ENCODE measurements at places on chromosomes 3 and 15.

- DNase-seq: no peak
Observed at GRCh38 chr15:71191296-71191695, 76.0 kb downstream of the THSD4 start.

DNA sequence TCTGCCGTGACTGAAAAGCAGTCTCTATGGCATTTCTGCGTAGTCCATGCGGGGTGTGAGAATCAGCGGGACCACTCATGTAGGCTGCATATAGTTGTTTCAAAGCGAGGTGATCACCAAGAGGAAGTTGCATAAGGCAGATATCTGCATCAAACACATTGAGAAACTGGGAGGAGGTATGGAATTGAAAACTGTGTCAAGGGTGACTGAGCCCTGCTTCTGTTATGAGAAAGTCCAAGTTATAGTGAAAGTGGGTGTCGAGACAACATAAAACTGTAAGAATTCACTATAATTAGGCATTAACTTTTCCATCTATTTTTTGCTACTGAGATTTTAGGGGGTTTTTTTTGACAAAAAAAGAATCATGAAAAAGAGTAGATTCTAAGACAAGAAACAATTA, 109.3 kb downstream of the ZIC1 start:
- no peak for DNase-seq

DNA sequence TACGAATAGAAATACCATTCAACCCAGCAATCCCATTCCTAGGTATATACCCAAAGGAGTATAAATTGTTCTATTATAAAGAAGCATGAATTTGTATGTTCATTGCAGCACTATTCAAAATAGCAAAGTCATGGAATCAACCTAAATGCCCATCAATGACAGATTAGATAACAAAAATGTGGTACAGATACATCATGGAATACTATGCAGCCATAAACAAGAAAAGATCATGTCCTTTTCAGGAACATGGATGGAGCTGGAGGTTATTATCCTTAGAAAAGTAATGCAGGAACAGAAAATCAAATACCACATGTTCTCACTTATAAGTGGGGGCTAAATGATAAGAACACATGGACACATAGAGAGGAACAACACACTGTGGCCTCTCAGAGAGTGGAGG, 571.9 kb downstream of the RBMS3 start:
- no peak for DNase-seq

- DNase-seq: no peak
Observed at GRCh38 chr3:34256021-34256420, 457.6 kb downstream of the PDCD6IP start.

DNA sequence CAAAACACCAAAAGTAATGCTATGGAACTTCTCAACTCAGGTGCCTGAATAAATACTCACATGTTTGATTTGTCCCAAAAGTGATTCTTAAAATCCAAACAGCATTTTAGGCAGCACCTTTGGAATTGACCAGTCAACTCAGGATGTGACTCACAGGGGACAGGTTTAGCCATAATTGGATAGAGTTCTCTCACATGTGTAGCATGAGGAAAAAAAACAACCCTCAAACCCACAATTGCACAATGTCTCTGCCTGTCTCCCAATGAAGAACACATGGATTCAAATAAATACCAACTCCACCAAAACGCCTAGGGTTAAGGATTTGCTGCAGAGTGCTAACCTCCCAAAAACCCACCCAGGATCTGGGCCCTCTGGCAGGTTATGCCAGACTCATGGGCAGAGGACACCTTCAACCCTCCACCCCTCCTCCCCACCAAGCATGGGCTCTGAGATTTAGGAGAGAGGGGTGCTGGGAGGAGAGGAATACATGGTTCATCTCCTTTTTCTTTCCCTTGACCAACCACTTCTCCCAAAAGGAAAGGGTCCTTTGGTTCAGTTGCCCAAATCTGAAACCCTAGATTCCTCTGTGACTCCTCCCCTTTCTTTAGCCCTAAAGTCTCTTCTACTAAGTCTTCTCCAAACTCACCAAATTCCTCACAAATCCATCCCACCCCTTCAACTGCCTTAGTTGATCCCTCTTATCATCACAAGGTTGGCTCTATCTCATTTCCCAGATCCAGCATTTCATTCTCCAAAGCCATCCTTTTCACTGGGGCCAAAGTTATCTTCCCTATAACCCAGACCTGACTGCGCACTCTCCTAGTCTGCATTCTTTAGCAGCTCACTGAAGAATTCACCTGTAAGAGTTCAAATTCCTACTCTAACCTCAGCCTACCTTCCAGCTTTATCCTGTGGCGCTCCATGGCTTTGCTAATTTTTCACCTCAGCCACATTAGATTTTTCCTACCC, 7.7 kb downstream of the RYK start:
- no peak for DNase-seq

DNA sequence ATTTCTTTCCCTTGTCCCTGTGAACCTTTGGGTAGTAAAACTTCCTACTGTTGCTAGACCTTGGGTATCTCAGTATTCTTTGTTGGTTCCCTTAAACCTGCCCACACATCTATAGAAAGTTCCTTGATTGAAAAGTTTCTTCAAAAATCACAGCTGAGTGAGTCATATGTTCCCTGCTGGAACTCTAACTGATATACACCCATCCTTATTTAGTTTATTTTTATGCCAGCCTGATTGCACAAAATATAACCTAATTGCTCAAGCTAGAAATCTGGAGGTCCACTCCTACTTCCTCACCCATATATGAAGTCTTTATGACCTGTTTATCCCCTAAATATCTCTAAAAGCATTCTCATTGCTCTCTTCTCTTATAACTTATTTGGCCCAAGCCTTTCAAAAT, 13.7 kb upstream of the GJD2 start:
- no peak for DNase-seq

DNA sequence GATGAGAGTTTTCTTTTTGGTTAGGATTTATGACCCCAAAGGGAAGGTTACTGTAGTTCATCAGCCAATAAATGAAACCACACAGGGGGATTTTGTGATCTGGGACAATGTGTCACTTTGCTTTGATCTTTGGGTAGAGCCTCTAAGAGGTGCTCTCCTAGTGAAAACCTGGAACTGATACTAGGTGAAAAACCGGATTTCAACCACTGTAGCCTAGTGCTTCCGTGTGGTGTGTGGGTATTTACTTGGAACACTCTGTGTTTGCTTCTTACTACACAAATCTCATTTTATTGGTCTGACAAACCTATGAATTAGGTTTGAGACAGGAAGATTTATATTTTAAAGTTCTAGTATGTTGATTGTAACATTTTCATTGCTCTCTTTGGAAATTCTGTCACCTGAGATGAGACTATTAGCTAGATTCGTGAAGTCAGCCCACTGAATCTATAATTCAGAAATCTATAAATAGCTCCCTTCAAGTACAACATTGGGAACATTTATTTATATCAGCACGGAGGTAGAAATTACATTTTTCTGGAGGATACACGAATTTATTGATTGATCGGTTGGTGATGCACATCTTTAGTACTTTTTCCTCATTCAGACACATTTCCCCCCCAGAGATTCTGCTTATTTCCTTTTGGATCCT, 119.8 kb downstream of the AKAP13 start:
- DNase-seq: no peak

DNA sequence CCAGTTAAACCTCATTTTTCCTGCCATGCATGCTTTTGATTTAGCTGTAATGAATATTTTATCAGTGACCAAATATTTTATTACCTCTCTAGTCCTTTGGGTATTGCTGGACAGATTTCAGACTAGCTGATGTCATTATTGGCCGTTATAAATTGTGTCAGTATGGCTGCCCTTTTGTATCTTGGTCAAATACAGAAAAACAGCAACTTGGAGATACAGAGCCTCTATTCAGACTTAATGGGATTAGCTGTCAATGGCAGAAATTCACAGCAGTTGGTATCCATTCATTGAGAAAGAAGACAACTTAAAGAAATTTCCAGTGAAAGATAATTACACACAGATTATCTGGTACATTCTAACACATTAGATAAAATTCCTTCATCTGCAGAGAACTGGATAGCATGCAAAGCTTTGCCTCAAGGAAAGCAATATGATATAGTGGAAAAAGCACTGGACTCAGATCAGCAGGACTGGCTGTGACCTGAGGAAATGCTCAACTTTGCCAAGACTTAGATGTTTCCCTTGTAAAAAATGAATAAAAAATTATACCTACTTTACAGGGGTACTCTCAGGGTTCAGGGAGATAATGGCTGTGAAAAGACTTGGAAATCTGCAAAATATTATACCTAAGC, 20.8 kb downstream of the COL6A6 start:
- DNase-seq: no peak

DNA sequence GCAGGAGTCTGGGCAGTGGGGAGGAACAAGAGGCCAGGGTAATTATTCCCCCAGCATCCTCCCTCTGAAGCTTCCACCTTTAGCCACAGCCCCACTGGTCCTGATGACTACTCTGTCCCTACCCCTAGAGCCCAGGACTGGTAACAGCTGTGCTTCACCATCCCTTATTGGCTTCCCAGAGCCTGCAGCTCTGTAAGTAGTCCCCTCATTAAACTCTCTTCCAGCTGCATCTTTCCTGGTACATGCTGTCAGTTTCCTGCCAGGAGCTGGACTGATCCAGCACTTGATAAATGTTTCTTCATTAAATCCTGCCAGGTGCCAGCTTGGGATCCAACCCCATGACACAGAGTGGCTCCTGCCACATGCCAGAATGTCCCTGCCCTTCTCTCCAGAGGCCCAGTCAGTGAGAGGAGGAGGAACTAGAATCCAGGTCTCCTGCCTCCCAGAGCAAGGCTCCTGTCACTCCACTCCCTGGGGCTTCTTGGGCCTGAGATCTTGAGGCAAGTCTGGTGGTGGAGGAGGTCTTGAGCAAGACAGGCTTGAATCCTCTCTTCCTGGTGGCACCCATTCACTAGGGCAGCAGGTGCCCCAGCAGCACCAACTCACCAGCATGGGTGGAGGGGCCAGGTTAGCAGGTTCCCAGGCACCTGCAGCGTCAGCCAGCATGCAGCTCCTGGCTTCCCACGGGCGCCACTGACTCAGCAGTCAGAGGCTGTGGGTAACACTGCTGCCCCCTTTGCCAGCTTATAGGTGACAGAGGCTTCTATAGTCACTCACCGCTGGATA, 27.6 kb downstream of the FBXW12 start:
- no peak for DNase-seq

DNA sequence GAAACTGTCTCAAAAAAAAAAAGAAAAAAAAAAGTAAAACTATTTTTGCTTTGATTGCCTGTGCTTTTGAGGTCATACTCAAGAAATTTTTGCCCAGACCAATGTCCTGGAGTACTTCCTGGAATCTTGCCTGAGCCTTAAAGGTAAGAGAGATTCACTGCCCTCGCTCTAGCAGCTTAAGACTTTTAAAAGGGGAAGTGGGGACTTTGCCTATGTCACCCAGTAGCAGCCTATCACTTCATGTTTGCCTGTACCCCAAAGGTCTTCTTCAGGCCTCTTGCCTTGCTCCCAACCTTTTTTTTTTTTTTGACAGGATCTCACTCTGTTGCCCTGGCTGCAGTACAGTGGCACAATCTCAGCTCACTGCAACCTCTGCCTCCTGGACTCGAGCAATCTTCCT, 18.9 kb upstream of the GOLGB1 start:
- DNase-seq: no peak

- DNase-seq: no peak
Observed at GRCh38 chr15:62063825-62064635, 2.7 kb upstream of the C2CD4A start.

- DNase-seq: no peak
Observed at GRCh38 chr15:34358948-34359347, 8.0 kb downstream of the LPCAT4 start.

DNA sequence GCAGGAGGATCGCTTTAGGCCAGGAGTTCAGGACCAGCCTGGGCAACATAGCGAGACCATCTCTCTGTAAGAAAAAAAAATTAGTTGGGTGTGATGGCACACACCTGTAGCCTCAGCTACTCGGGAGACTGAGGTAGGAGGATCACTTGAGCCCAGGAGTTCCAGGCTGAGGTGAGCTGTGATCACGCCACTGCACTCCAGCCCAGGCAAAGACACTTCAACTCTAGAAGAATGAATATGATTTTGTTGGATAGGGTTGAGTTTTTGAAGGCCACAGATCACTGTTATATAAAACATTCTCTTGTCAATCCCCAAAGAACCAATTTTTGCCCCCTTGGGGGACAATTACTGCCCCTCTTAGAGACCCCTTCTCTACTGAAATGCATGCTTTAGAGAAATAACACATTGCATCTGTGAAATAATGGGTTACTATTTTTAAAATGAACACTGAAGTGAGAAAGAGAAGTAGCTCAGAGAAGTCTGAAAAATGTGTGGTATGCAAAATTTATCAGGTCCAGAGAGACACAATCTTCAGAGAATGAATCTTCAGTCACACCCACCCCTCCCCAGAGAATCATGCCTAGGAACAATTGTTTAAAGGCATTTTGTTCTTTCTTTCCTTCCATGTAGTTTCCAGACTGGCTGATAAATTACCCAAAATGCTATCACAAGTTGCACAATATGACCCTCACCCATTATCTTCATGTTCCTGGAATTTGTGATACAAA, 42.7 kb downstream of the METTL6 start:
- no peak for DNase-seq

- no peak for DNase-seq
Observed at GRCh38 chr3:10374311-10374710, 53.4 kb upstream of the SEC13 start.

Measured in activated gamma-delta T cell treated with anti-CD3 and anti-CD28 coated beads, Interleukin-2, amount 50 U/mL, for 16 hours (primary cell).